ENCODE measurements at places on chromosomes 5 and 9.
A peak's percentile ranks its signal among the peaks of the same experiment; 100 is the strongest.

DNA sequence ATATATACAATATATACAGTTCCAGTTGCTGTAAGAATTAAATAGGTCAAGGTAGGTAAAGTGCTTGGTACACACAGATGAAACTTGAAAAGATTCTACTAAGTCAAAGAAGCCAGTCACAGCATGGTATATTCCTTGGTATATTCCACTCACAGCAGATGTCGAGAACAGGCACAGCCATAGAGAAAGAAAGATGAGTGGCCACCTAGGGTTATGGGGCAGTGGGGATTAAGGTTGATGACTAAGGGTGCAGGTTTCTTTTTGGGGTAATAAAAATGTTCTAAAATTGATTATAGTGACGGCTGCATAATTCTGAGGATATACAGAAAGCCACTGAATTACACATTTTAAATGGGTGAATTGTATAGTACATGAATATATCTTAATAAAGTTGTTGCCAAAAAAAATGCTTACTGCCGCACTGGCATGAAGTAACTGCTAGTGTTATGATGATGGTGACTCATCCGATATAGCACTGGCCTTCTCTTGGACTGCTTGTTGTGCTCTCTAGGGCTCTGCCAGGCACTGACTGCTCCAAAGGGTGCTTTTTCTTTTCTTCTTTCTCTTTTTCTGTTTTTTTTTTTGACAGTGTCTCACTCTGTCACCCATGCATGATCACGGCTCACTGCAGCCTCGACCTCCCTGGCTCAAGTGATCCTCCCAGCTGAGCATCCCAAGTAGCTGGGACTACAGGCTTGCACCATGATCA, 23.5 kb downstream of the TBC1D2 start:
- DNase-seq = peak; percentile 69

GRCh38 chr5:10789726-10790125, 28.7 kb upstream of the DAP start:
- no peak for DNase-seq

GRCh38 chr9:93235300-93235960, 51.5 kb downstream of the WNK2 start:
- DNase-seq = no peak

DNA sequence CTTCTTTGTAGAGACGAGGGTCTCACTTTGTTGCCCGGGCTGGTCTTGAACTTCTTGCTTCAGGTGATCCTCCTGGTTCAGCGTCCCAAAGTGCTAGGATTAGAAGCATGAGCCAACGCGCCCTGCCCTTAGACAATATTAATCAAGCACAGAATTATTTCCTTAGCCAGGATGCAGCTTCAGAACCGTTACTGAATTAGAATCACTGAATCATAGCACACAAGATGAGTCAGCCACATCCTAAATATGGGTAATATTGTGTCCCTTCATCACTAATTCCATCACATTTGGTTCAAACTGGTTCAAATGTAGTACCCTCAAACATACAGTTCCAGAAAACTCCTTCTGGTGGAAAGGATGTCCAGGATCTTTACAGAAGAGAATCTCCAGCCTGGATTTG, 82.7 kb downstream of the BNC2 start:
- no peak for DNase-seq

DNA sequence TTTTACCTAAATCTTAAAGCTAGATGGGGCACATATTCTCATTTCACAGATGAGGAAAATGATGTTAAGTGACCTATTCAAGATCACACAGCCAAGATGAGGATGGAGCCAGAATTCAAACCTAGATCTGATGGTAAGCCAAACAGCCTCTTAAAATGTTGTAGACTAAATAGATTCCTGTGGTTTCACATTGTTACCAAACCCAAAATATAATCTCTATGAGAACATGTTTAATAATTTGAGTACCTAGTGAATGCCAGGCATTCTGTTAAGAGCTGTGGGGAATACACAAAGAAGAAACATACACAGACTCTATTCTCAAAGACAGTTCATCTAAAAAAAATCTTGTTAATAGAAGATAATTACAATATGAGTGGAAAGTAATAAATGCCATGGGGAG, 25.2 kb downstream of the HOMER1 start:
- DNase-seq = no peak

DNA sequence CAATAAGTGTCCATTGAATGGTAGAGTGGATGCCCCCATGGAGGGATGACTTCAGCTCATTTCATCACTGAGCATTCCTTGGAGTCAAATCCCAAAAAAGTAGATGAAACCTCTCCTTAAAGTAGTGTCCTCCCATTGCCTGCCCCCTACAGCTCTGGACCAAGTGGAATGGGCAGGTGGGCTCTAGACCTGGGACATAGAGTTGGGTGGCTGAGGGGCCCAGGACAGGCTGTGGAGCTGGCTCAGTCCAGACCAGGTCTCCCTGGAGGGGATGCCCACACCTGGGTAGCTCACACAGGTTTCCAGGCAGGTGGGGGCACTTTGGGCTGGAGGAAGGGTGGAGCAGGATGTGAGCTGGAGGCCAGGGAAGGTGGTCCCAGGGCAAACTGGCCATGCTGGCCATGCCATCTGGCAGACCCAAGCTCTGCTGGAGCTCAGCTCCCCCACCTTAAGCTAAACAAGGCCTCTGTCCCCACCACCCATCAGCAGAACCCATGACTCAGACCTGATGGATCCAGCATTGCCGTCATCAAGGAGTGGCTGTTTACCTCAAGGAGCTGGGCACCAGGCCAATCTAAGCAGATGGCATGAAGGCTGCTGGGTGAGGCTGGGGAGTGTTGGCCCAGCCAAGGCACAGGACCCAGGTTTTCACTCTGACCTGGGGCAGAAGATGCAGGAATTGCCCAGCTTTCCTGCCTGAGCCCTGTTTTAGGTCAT, 6.2 kb upstream of the SPINK4 start:
- peak; percentile 88 for DNase-seq

DNA sequence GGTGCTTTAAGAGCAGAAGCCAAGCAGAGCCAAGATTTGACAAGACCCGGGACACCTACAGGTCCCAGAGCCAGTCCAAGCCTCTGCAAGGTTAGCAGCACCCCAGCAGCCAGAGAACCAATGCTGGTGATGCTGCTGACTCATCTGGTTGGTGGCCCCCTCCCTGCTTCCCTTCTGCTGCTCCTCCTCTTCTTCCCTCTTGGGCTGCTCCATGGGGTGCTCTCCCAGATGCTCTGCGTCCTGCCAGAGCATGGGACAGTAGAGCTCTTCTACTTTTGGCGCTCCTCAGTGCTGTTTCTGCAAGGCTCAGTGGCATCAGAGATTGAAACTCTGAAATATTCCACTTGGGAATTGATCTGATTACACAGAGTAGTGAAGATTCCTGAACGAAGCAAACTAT, 76.1 kb upstream of the SAP30L start:
- no peak for DNase-seq

DNA sequence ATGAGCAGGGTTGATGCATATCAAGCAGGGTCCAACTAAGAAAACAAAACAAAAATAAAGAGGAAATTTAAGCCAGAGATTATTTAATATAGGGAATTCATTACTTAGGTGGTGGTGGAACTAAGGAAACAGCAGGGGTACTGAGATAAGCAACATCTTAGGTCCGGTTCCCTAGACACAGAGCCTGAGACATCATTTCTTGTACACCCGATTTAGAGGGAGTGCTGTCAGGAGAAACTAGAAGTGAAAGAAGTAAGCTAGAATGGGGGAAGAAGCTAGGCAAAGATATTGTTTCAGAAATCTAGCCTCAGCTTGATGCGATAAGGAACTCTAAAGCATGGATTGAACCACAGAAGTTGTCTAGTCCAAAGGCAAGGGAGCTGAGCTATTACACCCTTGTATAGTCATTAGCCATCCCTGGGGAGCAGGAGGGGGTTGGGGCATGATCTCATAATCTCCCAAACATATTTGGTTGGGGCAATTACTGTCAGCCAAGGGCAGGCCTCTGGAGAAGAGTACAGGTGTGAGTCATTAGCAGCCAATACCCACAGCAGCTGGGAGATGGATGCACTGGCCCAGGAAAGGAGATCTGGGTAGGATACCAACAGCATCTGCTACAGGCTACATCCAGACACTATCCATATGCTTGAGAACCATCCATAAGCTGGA, 194.5 kb downstream of the ARL15 start:
- no peak for DNase-seq

- no peak for DNase-seq
These were observed 17.5 kb downstream of the ABO start for GRCh38 chr9:133257465-133257956.

DNA sequence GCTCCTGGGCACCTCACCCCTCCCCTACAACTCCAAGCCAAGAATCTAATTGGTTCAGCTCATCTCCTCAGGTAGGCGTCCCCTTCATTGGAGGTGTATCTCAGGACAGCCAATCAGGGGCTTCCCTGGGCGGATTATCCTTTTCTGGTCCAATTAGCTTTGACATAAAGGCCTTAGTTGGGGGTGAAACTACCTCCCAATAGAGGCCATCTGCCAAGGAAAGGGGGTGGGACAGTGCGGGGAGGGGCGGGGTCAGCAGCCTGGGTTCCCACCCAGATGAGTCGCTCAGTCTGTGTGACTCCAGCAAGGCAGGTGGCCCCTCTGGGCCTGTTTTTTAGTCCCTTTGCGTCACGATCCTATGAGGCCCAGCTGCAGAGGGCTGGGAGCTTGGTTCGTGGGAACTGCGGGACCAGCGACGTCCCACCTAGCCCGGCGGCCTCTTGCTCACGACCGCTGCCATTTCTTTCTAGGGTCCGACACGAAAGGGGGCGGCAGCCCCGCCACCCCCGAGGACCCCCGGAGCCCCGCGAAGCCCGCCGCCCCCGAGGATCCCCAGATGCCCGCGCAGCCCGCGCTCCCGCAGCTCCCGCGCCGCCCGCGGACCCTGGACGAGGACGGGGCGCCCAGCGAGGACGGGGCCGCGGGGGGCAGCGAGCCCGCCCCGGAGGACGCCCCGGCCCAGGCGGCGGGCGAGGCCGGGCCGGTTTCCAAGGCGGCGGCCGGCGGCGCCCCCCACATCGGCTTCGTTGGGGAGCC, 8.9 kb downstream of the PRRT1B start:
- DNase-seq = no peak

- no peak for DNase-seq
These were observed 23.1 kb upstream of the CKMT2 start for GRCh38 chr5:81209869-81210493.

- DNase-seq = no peak
These were observed 3.6 kb upstream of the RASGEF1C start for GRCh38 chr5:180212363-180213255.

GRCh38 chr5:60538426-60538825, 161.5 kb downstream of the DEPDC1B start:
- DNase-seq = no peak

GRCh38 chr5:75342836-75343235, 5.8 kb downstream of the HMGCR start:
- DNase-seq = no peak

GRCh38 chr5:154196955-154197652, 6.6 kb downstream of the GALNT10 start:
- no peak for DNase-seq

DNA sequence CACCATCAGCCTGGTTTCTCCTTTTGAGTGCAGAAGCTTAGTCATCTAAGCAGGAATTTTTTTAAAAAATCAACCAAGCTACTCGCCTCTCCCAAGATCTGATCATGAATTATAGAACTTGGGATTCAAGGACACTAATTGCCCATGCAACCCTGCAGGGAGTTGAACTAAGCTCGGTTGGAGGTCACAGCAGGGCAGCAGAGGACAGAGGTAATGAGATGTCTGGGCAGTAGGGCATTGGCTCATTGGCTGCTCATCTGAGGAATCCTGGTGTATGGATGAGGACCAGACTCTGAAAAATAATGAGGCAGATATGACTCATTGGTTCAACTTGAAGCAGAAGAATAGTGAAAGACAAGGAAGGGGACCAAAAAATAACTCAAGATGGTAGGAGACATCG, 111.8 kb upstream of the TLE1 start:
- DNase-seq = peak; percentile 29

GRCh38 chr5:176497852-176498251, 39.4 kb downstream of the RNF44 start:
- no peak for DNase-seq

DNA sequence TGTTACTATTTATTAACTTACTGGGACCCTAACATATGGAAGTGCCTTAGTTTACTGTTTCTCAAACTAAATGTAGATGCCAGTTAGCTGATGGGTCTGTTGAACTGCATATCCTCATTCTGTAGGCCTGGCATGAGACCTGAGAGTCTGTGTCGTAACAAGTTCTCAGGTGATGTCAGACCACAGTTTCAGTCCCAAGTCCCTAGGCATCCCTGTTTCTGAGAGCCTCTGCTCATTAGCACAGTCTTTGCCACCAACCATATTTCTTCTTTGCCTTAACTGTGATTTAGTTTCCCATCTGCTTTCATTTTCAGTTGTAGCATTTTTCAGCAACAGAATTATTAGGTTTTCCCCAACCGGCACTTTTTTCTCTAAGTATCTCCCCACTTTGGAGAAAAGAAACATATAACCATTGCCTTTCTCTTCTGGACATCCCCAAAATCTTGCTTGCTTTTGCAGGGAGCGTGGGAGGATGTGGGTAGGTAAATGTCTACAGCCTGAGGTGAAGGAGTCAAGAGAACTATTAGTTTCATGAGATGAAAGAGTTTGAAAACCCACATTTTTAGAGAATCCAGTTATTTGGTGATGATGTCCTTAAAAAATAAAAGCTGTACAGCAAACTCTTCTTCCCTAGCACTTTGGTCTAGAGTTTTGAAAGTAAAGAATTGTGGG, 74.6 kb downstream of the NUDT12 start:
- DNase-seq = no peak

- DNase-seq = no peak
These were observed 252.3 kb downstream of the IZUMO3 start for GRCh38 chr9:24293386-24293785.

DNA sequence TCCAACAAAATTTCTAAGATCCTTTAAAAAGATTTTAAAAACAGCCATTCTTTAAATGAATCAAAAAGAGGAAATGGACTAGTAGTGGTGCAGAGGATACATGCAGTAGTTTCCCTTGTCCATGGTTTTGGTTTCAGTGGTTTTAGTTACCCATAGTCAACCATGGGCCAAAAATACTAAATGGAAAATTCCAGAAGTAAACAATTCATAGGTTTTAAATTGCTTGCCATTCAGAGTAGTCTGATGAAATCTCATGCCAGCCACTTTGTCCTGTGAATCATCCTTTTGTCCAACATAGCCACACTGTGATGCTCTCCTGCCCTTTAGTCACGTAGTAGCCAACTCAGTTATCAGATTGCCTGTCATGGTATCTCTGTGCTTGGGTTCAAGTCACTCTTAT, 286.1 kb downstream of the ANXA1 start:
- DNase-seq = no peak

GRCh38 chr5:11415751-11416150, 488.5 kb downstream of the CTNND2 start:
- DNase-seq = no peak

- DNase-seq = no peak
These were observed 46.8 kb downstream of the NIPSNAP3B start for GRCh38 chr9:104810421-104811339.
